ENCODE measurements at places on chromosomes 1 and 21. TPM values are rescaled to one million over a fixed set of nuclear protein-coding genes. Genes with fewer than 3 reads are reported as not detected.

DNA sequence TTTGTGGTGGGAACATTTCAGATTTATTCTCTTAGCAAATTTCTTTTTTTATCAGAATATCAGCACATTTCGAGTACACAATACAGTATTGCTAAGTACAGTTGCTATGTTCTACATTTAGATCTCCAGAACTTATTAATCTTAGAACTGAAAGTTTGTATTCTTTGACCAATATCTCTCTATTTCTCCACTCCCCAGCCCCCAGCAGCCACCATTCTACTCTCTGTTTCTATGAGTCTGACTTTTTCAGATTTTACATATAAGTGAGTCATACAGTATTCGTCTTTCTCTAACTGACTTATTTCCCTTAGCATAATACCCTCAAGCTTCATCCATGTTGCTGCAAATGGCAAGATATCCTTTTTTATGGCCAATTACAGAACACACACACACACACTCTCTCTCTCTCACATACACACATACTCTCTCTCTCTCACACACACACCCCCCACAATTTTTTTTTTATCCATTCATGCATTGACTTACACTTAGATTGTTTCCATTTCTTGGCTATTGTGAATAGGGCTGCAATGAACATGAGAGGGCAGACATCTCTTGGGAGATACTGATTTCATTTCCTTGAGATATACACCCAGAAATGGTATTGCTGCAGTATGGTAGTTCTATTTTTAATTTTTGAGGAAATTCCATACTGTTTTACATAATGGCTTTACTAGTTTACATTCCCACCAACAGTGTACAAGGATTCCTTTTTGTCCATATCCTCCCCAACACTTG, 15.7 kb downstream of the RPTN start:
- no peak overlapping the region for H3K27ac ChIP-seq
- no peaks in the 10 kb centered on the region for H3K36me3 ChIP-seq

Gene RBM11
- not detected for total RNA-seq

DNA sequence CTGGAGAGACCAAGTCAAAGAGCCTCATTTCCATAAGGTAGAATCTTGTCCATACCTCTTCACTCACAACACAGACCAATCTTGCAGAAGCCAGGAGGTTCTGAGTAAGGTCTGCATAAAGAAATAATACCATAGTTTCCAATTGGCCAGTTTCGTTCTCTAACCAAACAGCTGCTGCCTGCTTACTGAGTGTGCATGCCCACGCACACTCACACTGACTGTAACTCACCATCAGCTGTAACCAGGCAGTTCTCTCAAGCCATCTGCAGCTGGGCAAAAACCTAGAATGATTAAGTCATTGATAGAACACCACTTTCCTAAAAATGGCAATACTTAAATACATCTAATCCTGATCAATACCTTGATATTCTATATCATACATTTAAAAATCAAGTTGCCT, 106.6 kb upstream of the VAV3 start:
- H3K27me3 ChIP-seq, result no peaks in the 10 kb centered on the region
- H3K36me3 ChIP-seq, result no peaks in the 10 kb centered on the region
- DNase-seq, result no peak
- H3K4me3 ChIP-seq, result no peak overlapping the region

Gene OR2AK2
- total RNA-seq, result not detected

DNA sequence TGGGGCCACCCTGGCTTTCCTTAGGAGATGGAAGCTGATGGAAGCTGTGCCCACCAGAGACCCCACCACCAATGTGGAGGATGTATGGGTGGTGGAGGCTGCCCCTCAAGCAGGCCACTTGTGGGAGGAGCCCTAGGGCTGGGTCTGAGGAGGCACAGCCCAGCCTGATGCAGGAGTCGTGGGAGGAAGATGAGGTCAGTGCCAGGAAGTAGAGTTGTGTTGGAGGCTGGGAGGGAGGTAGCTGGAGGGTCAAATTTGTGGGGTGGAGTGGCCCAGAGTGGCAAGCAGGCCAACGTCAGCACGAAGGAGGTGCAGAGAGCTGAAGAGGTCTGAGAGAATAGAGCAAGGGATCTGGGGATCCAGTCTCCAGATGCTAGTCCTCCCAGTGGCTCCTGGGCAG, 119.0 kb upstream of the USP24 start:
- no peak overlapping the region for H3K4me3 ChIP-seq
- no peaks in the 10 kb centered on the region for H3K4me1 ChIP-seq
- H3K27ac ChIP-seq, result no peak overlapping the region
- no peaks in the 10 kb centered on the region for H3K36me3 ChIP-seq

- H3K27ac ChIP-seq, result no peak overlapping the region
- H3K4me1 ChIP-seq, result no peaks in the 10 kb centered on the region
- no peaks in the 10 kb centered on the region for H3K36me3 ChIP-seq
- no peak for DNase-seq
These were observed 191.3 kb upstream of the LMO4 start for GRCh38 chr1:87137342-87137739.

DNA sequence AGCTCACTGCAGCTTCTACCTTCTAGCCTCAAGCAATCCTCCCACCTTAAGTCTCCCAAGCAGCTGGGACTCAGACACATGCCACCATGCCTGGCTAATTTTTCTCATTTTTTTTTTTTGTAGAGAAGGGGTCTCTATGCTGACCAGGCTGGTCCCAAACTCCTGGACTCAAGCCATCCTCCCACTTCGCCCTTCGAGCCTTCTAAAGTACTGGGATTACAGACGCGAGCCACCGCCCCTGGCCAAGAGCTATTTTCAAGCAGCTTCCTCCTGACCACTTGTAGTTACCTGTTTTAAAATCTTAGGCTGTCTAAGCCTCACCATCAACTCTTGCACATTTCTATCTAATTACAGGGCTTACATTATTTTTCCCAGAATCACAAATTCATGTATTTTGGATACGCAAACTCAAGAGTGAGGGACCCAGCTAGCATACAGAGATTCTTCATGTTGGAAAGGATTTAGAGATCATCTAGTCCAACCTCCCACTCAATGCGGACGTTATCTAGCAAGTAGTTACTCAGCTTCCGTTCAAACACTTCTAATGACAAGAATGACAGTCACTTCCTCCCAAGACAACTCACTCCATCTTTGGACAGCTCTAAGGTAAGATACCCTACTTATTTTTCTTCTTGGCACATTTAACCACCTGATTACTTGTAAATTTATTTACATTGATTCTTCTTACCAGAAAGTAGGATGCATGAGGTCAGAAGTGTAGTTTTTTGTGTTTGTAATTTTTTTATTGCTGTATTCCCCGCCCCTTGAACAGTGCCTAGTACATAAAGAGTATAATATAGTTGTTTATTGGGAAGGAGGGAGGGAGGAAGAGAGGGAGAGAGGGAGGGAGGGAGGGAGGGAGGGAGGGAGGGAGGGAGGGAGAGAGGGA, 65.4 kb downstream of the LUZP1 start:
- H3K36me3 ChIP-seq, result no peaks in the 10 kb centered on the region
- no peak for DNase-seq
- H3K27ac ChIP-seq, result no peak overlapping the region
- H3K27me3 ChIP-seq, result no peaks in the 10 kb centered on the region

- DNase-seq, result no peak
- no peak overlapping the region for H3K27ac ChIP-seq
- no peaks in the 10 kb centered on the region for H3K4me1 ChIP-seq
- no peak overlapping the region for H3K4me3 ChIP-seq
These were observed 11.4 kb upstream of the TMEM125 start for GRCh38 chr1:43258370-43258769.

Data from GM12878 (cell line).